Tibial nerve (tissue), 4 donors: ENCODE measurements at places on chromosomes 4 and X.

- DNase-seq: no peak
These were observed 113.4 kb upstream of the TRIM2 start for GRCh38 chr4:153090670-153091385.

DNA sequence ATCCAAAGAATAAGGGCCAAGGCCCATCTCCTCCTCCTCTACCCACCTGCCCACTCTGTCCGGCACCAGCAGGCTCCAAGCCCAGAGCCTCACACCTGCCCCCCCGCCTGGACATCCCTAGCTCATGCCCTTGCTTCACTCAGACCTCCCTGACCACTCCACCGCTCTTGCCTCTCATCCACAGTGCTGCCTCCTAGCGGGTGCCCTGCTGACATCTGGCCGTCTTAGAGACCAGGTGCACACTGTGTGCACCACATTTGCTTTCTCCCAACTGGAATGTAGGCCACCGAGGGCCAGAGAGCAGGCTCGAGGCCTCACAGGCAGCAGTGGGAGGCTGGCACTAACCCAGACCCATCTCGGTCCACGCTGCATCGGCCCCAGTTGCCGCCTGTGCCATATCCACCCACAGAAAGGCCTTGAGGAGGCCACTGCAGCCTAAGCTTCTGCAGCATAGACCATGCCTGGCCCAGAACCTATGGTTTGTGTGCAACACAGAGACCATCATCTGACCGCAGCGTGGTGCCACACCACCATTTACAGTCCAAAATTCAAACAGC lies 13.5 kb downstream of the LETM1 start:
- no peak for DNase-seq

- DNase-seq: no peak
These were observed 402.4 kb downstream of the PACRGL start for GRCh38 chr4:21102667-21103066.

DNA sequence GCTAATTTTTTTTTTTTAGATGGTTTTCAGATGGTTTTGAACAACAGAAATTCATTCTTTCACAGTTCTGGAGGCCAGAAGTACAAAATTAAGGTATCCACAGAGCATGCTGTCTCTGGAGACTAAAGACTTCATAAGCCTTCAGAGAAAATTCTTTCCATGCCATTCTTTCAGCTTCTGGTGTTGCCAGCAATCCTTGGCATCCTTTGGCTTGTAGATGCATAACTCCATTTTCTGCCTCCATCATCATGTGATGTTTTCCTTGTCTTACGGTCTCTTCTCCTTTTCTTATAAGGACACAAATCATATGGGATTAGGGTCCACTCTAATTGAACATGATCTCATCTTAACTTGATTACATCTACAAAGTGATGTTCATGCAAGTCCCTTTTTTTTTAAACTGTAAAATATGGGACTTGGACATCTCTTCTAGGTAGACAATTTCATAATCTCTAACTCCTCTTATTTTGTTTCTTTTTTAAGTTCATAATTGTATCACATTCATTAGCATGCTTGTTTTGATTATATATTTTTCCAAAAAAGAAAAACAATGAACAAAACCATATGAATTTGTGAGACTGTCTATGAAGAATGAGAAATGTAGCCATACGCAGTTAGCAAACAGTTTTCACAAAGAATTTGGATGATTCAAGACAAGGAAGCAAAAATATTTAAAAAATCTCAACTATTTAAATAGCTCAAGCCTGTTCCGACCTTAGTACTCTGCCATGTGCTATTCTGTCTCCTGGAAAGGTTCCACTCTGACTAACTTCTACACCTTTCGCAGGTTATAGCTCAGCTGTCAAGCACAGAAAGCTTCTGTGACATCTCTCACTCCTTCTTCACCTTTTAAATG lies 53.1 kb upstream of the GIMD1 start:
- no peak for DNase-seq

GRCh38 chr4:82864336-82864979 lies 26.5 kb downstream of the SEC31A start:
- no peak for DNase-seq

DNA sequence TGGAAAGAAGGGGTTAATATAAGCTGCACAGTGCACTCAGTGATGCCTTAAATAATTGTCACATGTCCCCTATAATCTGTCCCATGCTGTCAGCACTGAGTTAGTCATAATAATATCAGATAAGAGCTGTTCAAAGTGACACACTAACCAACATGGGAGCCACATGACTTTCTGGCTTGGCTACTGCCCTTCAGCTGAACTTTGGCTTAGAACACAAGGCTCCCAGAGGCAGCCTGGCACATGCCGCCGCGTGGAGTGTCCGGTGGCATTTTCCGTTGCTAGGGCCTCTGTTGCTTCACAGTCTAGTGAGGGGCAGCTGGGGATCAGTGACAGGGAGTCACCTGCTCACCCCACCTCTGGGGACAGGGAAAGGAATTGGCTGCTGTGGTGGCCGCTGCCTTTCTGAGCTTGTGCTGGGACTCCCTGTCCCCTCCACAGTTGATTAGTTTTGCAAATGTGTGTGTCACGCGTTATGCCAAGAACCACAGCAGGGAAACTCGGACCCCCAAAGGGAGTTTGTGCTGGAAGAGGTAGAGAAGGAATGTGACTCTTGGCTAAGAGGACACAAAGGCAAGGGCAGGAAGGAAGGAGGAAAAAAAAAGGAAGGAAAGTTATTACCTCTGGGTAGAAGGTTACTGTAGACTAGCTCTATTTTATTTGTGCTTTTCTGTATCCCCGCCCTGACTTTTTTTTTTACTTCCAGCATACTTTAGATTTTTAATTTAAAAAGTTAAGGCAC lies 41.1 kb upstream of the PPARGC1A start:
- peak; percentile 16 for DNase-seq
